Activated CD4-positive, alpha-beta T cell treated with anti-CD3 and anti-CD28 coated beads for 1 hour (primary cell): ENCODE measurements at places on chromosomes 16 and 17.
A peak's percentile ranks its signal among the peaks of the same experiment; 100 is the strongest.

DNA sequence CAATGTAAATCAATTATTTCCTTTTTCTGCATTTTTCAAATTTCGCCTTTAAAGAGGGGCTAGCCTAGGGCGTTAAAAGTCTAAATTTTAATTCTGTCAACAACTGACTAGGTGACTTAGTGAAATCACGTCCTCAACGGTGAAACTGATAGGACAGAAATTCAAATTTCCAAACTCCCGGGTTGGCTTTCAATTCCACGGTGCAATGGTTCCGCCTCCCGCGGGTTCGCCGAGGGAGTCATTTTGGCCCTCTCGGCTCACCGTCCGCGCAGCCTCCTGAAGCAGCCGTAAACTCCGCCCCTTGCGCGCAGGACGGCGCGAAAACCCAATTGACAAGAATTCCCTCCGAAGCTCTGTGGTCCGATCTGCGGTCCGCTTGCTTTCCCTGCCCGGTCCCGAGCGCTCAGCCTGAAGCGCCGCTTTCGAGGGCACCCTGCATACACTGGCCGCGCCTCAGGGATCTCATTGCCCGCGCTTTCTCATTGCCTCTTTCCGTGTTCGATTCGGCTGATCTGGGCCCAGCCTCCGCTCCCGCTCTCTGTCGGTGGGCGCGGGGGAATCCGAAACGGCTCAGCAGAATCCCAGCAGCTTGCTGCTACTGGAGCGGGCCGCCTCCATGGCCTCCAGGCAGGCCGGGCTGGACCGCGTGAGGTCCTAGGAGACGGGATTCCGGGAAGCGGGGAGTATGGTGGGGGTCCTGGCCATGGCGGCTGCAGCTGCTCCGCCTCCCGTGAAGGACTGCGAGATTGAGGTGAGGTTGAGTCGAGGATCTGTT lies at the start of gene ATAD5:
ATAD5 (plus strand) TSS at position 304 of the 775 bp plus-strand sequence; CDS start at position 686, 382 bp downstream.
- peak; percentile 78 for DNase-seq

GRCh38 chr17:12683299-12683698 lies 17.6 kb downstream of the MYOCD start:
- no peak for DNase-seq

- DNase-seq: no peak
Observed at GRCh38 chr16:351804-352520, 561 bp downstream of the AXIN1 start.

DNA sequence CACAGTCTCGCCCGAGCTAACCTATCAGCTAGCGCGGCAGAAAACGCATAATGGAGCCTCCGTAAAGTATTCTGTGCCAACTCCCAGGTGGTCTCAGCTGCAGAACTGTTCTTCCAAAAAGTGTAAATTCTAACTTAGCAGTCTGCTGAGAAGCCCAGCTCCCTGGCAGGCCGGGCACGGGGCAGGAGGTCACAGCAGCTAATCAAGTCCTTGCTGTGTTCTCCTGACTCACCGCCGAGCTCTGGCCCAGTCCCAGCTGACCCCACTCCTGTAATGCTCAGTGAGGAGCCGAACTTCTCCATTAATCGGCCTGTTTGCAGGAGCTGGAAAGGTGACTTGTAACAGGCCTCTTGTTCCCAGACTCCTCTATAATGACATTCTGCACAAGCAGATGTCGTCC lies 193.3 kb downstream of the IRX3 start:
- no peak for DNase-seq

DNA sequence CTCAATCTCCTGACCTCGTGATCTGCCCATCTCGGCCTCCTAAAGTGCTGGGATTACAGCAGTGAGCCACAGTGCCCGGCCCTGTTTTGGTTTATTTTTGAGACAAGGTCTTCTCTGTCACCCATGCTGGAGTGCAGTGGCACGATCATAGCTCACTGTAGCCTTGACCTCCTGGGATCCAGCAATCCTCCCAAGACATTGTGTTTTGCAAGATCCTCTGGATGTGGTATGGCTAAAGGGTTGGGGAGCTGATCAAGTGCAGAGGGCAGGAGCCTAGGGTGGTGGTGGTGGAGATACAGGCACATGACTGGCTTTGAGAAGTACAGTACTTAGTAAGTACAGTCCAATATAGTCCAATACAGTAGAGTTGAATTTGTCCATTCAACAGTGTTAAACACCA lies 16.6 kb upstream of the TNS4 start:
- no peak for DNase-seq

GRCh38 chr17:35684055-35684802 lies 47.2 kb upstream of the RASL10B start:
- no peak for DNase-seq

DNA sequence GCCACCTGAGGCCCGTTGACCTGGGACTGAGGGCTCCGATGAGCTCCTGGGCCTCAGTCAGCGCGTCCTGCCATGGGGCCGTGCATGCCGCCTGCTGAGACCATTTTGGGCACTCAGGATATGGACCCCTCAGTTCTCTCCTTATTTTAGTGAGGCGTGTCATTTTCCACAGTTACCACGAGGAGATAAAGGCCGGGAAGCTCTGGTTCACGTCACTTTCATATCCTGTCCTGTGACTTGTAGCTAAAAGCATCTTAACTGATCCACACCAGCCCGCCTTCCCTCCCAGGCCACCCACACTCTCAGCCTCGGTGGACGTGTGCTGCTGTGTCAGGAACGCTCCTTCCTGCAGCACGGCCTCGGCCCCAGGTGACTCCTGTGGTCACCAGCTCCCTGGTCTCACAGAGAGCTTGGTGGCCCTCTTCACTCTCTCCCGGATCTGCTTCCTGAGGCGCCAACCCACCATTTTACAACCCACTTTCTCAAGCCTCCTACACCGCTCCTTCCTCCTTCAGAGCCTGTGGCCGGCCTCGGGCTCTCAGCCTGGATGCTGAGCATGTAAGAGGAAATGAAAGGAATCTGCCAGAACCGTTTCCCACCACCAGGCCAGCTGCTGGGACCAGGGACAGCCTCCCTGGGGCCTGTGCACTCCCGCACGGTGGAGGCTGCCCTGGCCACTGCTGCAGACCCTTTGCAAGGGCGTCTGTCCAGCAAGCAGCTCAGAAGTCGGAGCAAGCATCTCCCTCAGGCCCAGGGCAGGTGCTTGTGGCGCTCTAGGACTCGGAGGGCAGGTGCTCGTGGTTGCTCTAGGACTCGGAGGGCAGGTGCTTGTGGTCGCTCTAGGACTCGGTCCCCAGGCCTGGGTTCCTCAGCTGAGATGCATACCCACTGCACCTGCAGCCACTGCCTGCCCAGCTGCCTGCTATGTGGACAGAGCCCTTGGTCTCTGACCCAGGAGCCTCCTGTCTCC lies 23.9 kb upstream of the FASN start:
- DNase-seq: no peak

DNA sequence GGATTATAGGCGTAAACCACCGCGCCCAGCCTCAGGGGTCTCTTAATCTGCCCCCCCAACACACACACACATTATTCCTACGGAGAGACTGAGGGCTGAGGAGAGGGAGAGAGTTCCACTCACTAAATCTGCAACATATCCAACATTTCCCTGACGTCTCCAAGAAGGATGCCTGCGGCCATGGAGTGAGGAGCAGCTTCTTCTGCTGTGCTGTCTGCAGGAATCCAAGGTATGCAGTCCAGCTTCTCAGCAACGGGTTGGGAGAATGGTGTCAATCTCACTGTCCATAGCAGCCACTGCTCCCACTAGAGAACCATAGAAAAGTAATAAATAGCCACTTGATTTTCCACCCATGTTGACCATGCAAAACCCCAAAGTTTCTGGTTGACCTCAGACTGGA lies 5.1 kb upstream of the PLXDC1 start:
- no peak for DNase-seq
